HFFc6 (cell line): ENCODE measurements at places on chromosomes 12 and 14. TPM values are rescaled to one million over a fixed set of nuclear protein-coding genes. Genes with fewer than 3 reads are reported as not detected.

Gene TMEM63C
- total RNA-seq, result not detected in 3 replicates

Gene KRT79
- not detected in 3 replicates for total RNA-seq

Gene TAS2R30
- 0.18 to 0.48 TPM (median 0.33 TPM) in 3 replicates for total RNA-seq

Gene ZNF664
- total RNA-seq, result 49.1 and 52.9 TPM in 2 replicates

Gene MYF6
- total RNA-seq, result not detected in 3 replicates

Gene CIROP
- not detected in 3 replicates for total RNA-seq

Gene NID2
- 91.7 to 118 TPM (median 111 TPM) in 3 replicates for total RNA-seq

Gene TBX3
- 94.0 to 129 TPM (median 99.2 TPM) in 3 replicates for total RNA-seq

Gene KRT6C
- total RNA-seq, result not detected in 3 replicates

Gene HIGD1C
- not detected in 3 replicates for total RNA-seq

Gene ALG10B
- total RNA-seq, result 4.1 to 5.4 TPM (median 4.4 TPM) in 3 replicates

Gene RNASE3
- total RNA-seq, result not detected in 3 replicates

Gene KCNMB4
- 0.23 and 1.3 TPM in 2 replicates for total RNA-seq

Gene RASSF9
- 0.05 TPM in 2 of 3 replicates, not detected in the other for total RNA-seq

Gene BCAT1
- 166 to 189 TPM (median 180 TPM) in 3 replicates for total RNA-seq

Gene NAA30
- total RNA-seq, result 17.2 to 22.7 TPM (median 22.4 TPM) in 3 replicates

Gene PPP1R3E
- total RNA-seq, result 2.4 to 2.7 TPM (median 2.5 TPM) in 3 replicates

Gene TPH2
- total RNA-seq, result not detected in 2 replicates

Gene GPR162
- total RNA-seq, result 1.2 to 3.0 TPM (median 1.5 TPM) in 3 replicates

Gene MBD6
- total RNA-seq, result 30.5 to 42.4 TPM (median 39.6 TPM) in 3 replicates

Gene SRGAP1
- 33.4 and 40.2 TPM in 2 replicates for total RNA-seq

Gene SIX6
- total RNA-seq, result not detected in 3 replicates

Gene STYK1
- 1.1 to 2.0 TPM (median 1.3 TPM) in 3 replicates for total RNA-seq

Gene RAPGEF3
- total RNA-seq, result 2.0 to 3.0 TPM (median 2.2 TPM) in 3 replicates

Gene INSM2
- not detected in 3 replicates for total RNA-seq

Gene ANG
- 3.1 to 3.5 TPM (median 3.2 TPM) in 3 replicates for total RNA-seq

Gene SLC5A8
- total RNA-seq, result not detected in 3 replicates

Gene PROX2
- not detected in 3 replicates for total RNA-seq

Gene MGST1
- 244 to 363 TPM (median 301 TPM) in 3 replicates for total RNA-seq

Gene RERGL
- total RNA-seq, result not detected in 3 replicates

Gene SPTB
- 0.59 to 1.1 TPM (median 0.81 TPM) in 3 replicates for total RNA-seq

Gene REM2
- total RNA-seq, result 0.15 to 0.20 TPM in 2 of 3 replicates, not detected in the other

Gene SLC10A1
- total RNA-seq, result not detected in 3 replicates

Gene GDF3
- not detected in 3 replicates for total RNA-seq

Gene CAPZA3
- total RNA-seq, result not detected in 3 replicates

Gene RNASE13
- not detected in 3 replicates for total RNA-seq

Gene C1R
- 8.2 to 35.8 TPM (median 11.5 TPM) in 3 replicates for total RNA-seq

Gene C3AR1
- 0.46 to 1.2 TPM (median 0.53 TPM) in 3 replicates for total RNA-seq

Gene EXOC3L4
- not detected in 3 replicates for total RNA-seq

Gene ESPL1
- total RNA-seq, result 7.2 and 13.9 TPM in 2 replicates

Gene CCDC175
- not detected in 3 replicates for total RNA-seq

Gene ACOT4
- total RNA-seq, result not detected in 3 replicates

Gene CBX5
- total RNA-seq, result 81.6 to 127 TPM (median 103 TPM) in 3 replicates

Gene TMEM30B
- total RNA-seq, result not detected in 3 replicates

Gene KRT73
- total RNA-seq, result not detected in 3 replicates
